ENCODE measurements at places on chromosomes 12 and 14.
A peak's percentile ranks its signal among the peaks of the same experiment; 100 is the strongest.

DNA sequence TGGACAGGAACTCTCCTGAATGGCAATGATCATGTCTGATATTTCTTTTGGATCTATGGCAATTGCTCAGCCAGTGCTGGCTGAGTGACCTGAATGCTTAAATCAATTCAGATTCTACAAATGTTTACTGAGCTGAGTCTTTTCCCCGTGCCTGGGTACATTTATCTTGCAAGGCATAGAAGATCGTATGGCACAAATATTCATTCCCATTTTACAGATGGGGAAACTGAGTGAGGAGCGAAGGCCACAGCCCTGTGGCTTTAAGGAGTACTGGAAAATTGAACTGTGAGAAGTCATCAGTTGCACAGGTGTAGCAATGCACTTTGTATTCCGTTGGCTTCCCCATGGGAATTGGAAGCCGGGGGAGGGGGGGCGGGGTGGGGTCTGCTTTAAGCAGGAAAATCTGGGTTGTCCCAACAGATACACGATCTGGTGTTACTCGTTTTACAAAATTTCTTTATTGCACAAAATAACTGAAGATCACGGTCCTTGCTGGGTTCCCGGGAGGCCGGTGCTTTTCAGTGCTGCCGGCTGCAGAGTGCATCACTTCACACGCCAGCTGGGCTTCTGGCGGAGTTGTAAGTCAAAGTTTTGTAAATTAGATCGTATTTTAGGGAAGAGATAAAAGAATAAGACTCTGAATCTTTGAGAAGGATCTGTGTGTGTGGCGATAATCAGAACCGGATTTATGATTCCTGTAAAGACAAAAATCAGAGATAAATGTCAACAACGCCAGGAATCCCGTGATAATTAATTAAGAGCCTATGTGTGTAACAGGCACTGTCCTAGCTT lies 75.0 kb upstream of the MAP1LC3B2 start:
- DNase-seq = no peak

GRCh38 chr14:64174922-64175782 lies 119.0 kb downstream of the ESR2 start:
- no peak for DNase-seq

- DNase-seq = no peak
Observed at GRCh38 chr14:58817846-58818245, 180.1 kb downstream of the DACT1 start.

GRCh38 chr12:94047781-94048567 lies 100.4 kb upstream of the PLXNC1 start:
- no peak for DNase-seq

DNA sequence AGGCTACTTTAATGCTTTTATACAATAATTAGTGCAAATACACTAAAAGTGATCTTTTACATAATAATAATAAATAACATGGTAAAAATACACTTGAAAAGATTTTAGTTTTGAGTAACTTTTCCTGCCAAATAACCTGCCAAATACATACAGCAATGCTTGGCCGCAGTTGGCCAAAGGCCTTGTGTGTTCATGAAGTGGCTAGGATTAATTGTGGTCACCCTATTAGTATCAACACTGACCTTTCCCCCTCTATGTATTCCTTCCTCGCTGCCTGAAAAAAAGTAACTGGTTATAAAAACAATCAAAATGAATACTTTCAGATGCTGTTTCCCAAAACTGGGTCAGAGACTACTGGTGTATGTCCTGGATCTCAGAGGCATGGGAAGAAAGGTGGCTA lies 34.3 kb downstream of the KICS2 start:
- no peak for DNase-seq

GRCh38 chr12:86158956-86159355 lies 97.2 kb downstream of the MGAT4C start:
- no peak for DNase-seq

GRCh38 chr12:96774496-96775256 lies 132.4 kb upstream of the NEDD1 start:
- DNase-seq = no peak

DNA sequence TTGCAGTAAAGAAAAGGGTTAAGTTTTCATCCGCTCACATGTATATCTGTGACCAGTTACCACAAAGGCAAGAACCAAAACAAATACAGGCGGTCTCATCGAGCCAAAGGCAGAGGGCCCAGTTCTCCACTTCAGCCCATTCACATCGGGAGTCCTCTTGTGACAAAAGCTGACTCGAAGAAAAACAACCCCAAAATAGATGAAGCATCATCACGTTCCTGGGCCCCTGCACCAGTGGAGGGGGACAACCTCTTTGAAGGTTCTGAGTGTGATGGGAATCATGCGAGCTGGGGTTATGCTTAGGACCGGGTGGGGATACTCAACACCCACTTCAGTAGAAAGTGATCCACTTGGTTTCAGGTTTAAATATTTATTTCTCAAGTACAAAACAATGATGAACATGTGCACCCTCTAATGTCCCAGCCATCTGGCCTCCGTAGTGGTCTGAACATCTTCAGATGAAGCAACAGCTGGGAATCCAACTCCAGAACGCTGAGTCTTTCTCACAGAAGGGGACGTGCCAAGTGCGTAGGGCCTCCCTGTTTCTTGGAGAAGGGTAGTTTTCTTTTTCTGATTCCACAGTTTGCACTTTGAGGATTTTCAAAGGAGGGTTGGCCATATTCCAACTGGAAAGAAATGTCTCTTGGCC lies 8.4 kb downstream of the GSC start:
- no peak for DNase-seq

DNA sequence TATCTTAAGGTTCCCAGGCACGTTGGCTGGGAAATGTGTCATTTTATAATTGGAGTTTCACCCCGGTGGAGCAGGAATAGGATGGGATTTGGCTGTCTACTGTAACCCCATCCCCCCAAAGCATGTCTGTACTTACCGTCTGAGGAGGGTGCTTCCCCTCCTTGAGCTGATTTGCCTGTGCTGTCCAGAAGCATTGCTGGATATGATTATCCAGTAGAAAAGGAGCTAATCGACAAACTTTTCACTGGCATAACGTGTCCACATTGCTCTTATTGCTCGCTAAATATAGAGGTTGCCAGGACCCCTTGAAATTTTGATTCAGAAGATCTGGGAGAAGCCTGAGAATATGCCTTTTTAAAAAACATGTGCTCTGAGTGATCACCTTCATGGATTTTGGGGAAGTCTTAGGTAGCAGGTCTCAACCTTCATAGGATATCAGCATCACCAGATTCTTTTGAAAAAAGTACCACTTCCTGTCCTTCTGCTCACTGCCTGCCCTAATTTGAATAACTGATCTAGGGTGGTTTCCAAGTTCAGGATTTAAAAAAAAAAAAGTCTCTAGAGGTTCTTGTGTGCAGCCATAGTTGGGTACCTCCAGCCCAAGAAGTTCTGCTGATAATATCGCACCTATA lies 80.4 kb upstream of the KCNA1 start:
- DNase-seq = no peak

DNA sequence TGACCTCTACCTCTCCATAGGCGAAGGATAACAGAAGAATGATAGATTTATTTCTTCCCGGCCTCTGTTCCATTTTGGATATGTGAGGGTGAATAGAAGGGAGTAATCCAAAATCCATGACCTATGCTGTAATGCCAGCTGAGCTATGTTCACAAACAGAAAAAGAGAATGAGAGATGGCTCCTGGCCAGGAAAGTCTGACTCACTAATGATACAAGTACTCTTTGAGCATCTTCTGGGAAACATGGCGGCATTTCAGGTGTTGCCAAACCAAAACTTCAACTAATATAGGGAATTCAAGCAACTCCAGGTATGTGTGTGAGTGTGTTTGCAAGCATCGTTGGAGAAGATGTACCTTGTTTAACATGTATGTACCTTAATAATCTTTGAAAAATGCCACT lies 55.1 kb downstream of the MED13L start:
- DNase-seq = peak; percentile 37

- DNase-seq = peak; percentile 47
Observed at GRCh38 chr14:93112891-93113677, 2.6 kb downstream of the ITPK1 start.

DNA sequence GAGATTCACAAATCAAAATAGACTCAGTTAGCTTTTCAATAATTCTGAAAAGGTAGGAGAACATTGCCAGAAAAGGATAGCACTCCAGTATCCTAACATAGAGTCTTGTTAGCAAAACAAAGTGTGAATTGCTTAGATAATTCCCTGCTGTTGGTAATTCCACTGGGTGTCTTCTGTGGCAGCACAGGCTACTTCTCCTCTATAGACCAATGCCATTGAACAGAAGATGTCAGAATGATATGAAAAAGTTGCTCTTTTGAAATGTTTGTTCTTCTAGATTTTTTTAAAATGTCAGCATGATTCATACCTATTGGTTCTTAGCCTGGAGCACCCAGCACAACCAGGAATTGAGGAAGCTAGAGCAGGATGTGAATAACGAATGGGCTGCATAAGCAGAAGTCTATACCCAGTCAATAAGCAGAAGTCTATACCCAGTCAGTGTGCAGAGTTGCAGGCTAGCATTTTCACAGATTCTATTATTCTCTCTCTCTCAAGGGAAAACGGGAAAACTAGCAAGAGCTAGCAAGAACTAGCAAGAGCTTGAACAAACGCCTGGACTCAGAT lies 112.8 kb downstream of the SYT1 start:
- DNase-seq = no peak

DNA sequence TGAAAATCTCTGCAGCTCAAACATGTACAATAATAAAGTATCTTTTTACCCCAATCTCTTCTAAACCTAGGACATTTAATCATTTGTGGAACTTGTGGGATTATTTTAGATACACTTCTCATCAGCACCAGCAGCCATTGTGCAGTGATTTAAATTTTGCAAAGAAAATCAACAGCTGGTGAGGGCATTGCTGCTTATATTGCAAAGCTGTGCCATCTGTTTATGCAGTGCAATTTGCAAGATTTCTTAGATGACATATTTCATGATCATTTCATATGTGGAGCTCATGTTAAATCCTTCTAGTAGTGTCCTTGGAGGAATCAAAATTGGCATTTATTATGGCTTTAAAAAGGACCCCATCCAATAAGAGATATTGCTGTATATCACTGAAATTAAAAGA lies 320.7 kb downstream of the BTG1 start:
- no peak for DNase-seq

- DNase-seq = no peak
Observed at GRCh38 chr12:4867384-4867783, 42.3 kb upstream of the KCNA1 start.

GRCh38 chr12:46354802-46355199 lies 17.8 kb downstream of the SLC38A2 start:
- no peak for DNase-seq

DNA sequence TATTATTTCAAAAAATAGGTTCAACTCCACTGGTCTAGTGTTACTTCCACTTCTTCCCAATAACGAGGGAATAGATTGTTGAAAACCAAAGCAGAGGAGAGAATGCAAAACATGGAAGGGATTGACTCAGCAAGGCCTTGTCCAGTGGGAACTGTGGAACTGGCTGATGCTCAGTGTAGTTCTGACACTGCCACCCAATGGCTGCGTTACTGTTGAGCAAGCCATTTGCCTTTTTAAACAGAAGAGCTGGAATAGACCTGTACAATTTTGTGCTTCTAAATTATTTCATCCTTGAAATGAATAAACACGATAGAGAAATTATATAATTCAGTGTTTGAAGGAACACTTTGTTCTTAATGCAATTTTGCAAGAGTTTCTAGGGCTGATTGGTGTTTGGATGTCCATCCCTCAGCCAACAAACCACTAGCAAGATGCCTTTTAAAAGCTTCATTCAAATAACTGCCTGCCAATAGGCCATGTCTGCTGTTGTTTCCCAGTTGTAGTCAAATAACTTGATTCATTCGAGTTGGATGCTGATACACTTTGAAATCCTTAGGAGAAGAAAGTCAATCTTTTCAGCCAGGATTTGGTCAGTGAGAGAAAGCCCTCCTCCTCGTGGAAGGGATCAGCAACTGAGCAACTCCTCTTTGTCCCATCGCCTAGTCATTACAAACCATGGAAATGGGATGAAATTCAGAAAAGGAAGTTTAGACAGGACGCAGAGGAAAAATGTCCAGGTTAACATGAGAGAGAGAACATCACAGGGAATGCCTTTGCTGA lies 7.3 kb upstream of the MGP start:
- no peak for DNase-seq

- DNase-seq = no peak
Observed at GRCh38 chr12:92908108-92908507, 21.0 kb downstream of the EEA1 start.

DNA sequence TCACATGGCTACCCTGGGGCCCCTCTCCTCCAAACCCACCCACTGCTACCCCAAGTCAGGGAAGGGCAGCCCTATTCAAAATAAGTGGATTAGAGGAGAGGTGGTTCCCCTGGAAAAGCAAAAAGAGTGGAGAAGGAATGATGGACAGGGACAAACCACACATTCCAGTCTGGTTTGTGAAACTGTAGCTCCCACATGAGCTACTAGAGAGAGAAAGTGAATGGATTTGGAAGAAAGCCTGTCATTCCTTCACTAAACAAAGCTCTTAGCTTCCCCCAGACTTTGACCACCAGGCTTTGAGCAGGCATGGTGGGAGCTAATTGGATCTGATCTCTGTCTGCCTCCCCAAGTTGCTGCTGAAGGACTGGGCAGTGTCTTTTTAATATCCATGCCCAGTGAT lies 28.0 kb downstream of the CCDC63 start:
- no peak for DNase-seq

GRCh38 chr12:55172686-55173085 lies 46.5 kb downstream of the OR9K2 start:
- DNase-seq = no peak

DNA sequence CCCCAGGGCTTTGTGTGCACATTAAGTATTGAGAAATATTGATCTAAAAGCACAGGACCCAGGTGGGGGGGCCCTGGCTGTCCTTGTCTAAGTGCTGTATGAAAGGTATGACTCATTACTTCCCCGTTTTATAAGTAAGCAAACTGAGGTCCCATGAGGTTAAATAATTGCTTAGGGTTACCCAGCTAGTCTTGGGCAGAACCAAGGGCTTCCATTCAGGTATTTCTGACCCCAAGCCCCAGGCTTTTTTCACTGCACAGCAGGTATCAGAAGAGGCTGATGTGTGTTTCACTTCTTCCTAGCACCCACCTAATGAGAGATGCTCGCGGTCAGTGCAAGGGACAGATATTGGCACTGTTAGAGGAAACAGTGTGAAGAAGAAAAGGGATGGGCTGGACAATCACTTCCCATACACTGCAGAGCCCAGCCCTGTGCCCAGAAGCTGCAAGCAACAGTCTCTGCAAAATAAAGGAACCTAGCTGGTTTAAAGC lies 4.7 kb upstream of the TC2N start:
- no peak for DNase-seq

Data from stimulated activated CD4-positive, alpha-beta T cell treated with anti-CD3 and anti-CD28 coated beads, Interleukin-12 subunit alpha, Interleukin-12 subunit beta, amount 100 ng/mL, for 48 hours (primary cell).